ENCODE measurements at places on chromosomes 3 and 15.

DNA sequence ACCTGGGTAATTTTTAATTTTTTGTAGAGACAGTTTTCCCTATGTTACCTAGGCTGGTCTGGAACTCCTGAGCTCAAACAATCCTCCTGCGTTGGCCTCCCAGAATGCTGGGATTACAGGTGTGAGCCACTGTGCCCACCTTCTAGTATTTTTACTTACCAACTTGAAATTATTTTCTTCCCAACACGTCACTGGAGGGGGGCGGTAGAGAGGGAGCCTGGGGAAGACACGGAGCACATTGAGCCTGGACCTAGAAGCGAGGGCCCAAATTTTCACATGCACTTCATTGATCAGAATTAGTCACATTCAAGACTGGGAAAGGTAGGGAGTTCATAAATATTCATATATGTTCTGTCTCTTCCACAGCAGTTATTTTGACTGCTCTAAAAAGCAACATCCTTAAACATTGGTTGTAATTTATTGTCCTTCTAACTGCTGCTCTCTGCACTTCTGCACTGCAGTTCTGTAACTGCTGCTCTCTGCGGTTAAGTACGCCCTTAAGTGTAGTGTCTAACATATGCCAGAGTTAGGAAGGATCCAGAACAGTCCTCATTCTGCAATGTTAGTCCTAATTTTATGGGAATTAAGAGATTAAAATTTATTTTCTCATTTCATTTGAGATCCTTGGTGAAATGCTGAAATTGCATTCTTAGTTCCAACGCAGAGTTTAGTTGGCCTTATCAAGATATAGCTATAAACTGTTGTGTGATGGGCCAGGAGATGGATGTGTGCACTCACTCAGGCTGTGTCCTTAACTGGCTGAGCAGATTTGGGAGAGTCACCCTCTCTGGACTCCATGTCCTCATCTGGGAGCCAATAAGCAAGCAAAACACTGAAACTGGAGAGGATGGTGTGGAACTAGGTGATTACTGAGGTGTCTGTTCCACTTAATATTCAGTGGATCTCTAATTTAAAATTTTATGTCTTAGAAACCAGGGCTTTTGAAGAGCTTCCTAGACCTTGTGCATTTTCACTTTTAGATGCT lies 98.2 kb downstream of the STRIT1 start:
- DNase-seq = no peak

DNA sequence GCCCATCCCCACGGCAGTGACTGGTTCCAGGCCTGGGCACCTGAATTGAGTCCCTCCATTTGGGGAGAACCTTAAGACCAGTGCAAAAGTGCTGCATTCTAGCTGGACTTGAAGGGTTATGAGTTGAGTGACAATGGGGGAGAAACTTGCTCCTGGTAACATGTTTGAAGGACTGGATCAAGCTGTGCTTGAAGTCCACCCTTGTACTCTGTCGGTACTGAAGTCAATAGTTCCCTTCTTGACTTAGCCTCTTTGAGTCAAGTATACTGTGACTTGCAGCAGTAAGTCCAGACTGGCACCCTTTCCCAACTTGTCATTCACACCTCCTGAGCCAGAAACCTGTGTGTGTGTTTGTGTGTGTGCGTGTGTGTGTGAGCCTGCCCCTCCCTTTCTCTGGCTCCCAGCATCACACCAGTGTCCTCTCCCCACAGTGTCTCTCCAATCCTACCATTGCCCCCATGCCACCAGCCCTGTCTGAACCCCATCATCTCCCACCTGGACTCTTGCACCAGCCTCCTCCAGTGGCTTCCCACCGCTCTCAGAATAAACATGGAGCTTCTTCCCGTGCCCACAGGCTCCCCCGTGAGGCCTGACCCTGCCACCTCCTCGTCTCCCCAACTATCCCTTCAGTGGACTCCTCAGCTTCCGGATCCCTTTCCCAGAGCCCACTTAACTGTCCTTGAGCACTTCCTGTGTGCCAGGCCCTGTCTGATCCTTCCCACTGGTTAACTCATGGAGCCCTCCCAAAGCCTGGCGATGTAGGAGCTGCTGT lies 10.2 kb upstream of the FBLN2 start:
- DNase-seq = no peak

DNA sequence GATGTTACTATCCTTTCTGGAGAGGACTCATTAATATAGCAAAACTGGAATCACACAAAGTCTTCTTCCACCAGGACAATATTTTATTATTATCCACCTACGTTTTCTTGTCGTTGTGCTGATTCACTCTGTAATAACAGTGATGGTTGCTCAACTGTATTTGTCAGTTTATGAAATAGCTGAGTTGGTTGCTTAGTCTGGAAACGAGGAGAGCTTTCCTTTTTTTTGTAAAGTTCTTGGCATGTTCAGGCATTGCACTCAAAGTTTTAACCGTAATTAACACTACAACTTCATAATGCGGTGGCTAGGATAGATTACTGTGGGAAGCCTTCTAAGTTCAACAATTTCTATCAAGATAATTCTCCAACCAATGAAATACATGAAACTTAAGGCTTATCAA lies 131.2 kb downstream of the RAP2B start:
- no peak for DNase-seq

GRCh38 chr3:140736863-140737460 lies 59.1 kb downstream of the TRIM42 start:
- DNase-seq = peak; percentile 32

DNA sequence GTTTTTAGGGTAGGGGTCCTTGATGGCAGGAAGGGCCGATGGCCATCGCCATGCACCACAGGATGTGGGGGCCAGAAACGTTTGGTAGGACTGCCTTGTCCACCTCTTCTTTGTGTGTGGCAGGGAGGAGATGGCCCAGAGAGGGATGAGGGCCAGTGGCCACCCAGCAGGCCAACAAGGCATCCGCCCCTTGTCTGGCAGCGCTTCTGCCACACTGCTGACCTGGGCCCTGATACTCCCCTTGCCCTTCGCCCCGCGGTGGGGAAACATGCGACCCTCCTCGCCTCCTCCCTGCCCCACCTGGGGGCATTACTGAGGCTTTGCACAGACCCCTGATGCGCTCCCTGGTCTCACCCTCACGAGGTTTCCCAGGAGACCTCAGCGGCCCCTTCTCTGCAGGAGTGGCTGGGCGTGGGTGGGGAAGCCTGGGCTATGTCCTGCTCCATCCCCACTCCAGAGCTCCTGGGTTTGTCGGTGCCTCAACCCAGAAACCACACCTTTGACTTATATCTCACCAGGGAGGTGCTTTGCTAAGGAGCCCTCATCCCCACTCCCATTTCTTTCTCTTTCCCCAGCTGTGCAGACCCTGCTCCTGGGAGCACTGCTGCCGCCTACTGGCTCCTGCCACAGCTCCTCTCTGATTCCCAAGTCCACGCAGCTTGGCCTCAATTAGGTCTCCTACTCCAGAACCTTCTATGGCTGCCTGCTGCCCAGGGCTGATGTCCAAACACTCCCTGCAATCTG lies 38.7 kb downstream of the FEM1B start:
- no peak for DNase-seq

DNA sequence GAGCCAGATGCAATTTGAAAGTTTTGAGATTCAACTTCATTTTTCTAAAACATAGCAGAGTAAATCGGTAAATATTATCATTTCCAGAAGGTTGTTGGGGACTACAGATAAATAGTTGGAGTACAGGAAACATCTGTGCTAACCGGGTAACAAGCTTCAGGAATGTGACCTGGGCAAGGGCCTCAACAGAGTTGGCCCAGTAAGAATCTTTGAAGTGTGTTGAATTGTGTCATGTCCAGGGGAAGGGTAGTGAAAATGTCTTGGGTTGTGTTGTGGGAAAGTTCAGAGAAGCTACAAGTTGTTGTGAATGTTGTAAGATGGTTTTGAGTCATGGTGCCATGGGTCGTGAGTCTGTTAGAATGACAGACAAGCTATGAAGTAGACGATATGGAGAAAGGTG lies 35.7 kb downstream of the SQOR start:
- DNase-seq = no peak

Measured in lower leg skin (tissue), 4 donors.